ENCODE measurements at places on chromosomes 2 and 18. TPM values are rescaled to one million over a fixed set of nuclear protein-coding genes. Genes with fewer than 3 reads are reported as not detected.

Gene TUBA3D
- total RNA-seq, result not detected

Gene ANKRD30BL
- total RNA-seq, result not detected

Gene PRKAG3
- not detected for total RNA-seq

Gene KIF5C
- total RNA-seq, result 6.1 TPM

Gene GAD1
- total RNA-seq, result not detected

Gene ALPG
- not detected for total RNA-seq

Gene KCNJ13
- not detected for total RNA-seq

Gene HOXD3
- total RNA-seq, result not detected

Gene TXNDC9
- 27.1 TPM for total RNA-seq

Gene SCN2A
- 0.22 TPM for total RNA-seq

Gene MC5R
- total RNA-seq, result not detected

Gene SDC1
- not detected for total RNA-seq

Gene RAMP1
- total RNA-seq, result 12.4 TPM

Gene GORASP2
- total RNA-seq, result 50.5 TPM

Gene NOSTRIN
- not detected for total RNA-seq

Gene KYNU
- total RNA-seq, result 50.4 TPM

Gene KLHL41
- 0.27 TPM for total RNA-seq

Gene RNF152
- 0.49 TPM for total RNA-seq

Gene IL36RN
- not detected for total RNA-seq

Gene OSBPL6
- not detected for total RNA-seq

Gene POLE4
- 53.3 TPM for total RNA-seq

Gene ALLC
- not detected for total RNA-seq

Gene ZSWIM2
- not detected for total RNA-seq

Gene GREB1
- total RNA-seq, result 0.39 TPM

Gene TWIST2
- total RNA-seq, result not detected

Gene RFX8
- total RNA-seq, result not detected

Gene IL36B
- total RNA-seq, result not detected

Gene ADD2
- total RNA-seq, result 22.3 TPM

Gene NLRC4
- 0.78 TPM for total RNA-seq

Gene RRM2
- total RNA-seq, result 1.3 TPM

Gene LIMS4
- total RNA-seq, result 0.47 TPM

Gene SGPP2
- total RNA-seq, result 6.0 TPM
